ENCODE measurements at places on chromosomes 6 and 20.

- no peak for DNase-seq
These were observed 255.5 kb downstream of the TAF4 start for GRCh38 chr20:61810066-61810737.

DNA sequence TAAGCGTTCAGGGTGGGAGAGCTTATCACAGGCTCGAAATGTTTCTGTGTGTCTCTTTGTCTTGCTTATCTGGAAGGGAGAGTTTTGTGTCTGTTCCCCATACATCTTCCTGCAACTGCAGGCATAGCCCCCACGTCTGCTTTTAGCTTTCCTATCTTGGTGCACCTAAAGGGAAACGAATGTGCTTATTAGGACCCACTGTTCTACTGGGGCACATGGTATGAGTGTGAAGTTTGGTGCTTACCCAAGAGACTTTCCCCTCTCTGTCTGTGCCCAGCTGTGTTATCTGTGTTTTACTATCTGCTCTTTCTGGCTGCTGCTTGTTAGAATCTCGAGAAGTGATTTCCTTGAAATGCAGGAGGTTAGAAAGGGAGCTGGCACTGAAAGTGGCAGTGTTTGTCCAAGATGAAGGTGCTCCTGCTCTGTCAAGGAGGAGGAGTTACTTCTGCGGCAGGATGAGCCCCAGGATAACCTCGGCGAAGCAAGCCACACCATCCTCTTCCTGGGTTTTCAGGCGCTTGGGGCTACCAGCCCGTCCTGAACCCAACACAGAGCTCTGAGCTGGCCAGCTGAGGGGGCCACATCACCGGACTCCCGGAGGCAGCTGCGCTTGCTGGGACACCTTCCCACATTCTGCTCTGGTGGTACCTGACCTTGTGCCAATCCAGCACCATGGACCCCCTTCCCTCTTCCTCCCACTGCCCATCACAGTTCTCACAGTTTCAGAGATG lies 23.4 kb downstream of the DYNLT1 start:
- no peak for DNase-seq

DNA sequence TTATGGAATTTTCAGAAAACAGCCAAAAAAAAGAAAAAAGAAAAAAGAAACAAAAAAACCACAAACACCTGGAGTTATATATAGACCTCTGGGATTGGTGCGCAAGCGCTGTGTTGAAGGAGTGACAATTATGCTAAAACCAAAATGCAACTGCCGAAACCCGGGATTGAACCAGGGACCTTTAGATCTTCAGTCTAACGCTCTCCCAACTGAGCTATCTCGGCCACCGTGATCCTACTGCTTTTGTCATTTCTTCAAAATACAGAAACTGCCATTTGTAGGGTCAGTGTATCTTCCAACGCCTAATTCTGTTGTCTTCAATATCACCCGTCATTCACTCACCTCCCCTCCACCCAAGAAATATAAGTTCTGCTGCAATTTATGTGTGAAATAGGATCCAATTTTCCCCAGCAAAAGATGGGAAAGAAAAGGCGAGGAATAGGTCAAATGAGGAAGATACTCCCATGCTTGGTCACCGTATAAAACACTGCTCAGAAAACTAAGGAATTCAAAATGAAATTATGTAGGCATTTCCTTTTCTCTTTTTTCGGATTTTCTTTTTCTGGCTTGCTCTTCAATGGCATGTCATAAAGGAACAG lies 116.0 kb downstream of the TRIM27 start:
- DNase-seq = no peak

- DNase-seq = no peak
These were observed 931.1 kb downstream of the C6orf118 start for GRCh38 chr6:164378330-164378729.

GRCh38 chr20:48025661-48026060 lies 240.4 kb upstream of the SULF2 start:
- DNase-seq = no peak

GRCh38 chr6:88494401-88495140 lies 328.4 kb upstream of the CNR1 start:
- DNase-seq = no peak

- no peak for DNase-seq
These were observed 71.7 kb upstream of the GTSF1L start for GRCh38 chr20:43798291-43799149.

GRCh38 chr6:115064680-115065079 lies 721.9 kb upstream of the HS3ST5 start:
- DNase-seq = no peak

DNA sequence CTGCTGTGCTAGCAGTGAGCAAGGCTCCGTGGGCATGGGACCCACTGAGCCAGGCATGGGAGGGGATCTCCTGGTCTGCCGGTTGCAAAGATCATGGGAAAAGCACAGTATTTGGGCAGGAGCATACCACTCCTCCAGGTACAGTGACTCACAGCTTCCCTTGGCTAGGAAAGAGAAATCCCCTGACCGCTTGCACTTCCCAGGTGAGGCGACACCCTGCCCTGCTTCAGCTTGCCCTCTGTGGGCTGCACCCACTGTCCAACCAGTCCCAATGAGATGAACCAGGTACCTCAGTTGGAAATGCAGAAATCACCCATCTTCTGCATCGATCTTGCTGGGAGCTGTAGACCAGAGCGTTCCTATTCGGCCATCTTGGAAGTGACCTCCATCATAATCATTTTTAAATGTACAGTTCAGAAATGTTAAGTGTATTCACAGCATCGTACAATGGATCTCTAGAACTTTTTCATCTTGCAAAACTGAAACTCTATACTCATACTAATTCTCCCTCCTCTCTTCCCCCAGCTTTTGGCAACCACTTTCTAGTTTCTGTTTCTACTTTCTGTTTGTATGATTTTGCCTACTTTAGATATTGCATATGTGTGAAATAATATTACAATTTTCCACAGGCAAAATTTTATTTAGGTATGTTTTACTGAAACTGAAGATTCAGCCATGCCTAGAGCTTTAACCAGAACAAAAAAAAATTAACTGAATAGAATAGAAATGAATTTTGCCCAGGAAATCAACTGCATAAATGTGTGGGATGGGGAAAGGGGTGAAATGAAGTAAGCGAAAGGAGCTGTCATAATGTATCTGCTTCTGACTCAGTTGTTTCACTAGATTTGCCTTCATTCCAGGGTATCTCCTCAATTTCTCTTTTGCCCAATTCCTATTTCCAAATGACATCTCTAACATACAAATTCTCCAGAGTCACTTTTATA lies 100.0 kb downstream of the RWDD2A start:
- no peak for DNase-seq

DNA sequence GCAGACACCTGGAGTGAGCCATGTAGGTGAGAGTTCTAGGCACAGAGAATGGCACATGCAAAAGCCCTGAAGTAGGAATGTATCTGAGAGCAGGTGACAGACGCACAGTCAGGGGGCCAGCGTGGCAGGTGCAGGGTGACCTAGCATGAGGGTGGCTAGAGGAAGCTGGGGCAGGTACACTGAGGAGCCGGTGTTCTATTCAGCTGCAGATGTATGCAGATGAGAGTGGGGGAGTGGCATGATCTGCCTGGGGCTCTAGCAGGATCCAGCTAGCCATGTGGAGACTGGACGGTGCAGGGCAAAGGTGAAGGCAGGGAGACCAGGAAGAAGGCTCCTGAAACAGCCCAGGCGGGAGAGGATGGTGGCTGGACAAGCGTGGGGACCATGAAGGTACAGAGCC lies 10.7 kb downstream of the PEDS1 start:
- no peak for DNase-seq

DNA sequence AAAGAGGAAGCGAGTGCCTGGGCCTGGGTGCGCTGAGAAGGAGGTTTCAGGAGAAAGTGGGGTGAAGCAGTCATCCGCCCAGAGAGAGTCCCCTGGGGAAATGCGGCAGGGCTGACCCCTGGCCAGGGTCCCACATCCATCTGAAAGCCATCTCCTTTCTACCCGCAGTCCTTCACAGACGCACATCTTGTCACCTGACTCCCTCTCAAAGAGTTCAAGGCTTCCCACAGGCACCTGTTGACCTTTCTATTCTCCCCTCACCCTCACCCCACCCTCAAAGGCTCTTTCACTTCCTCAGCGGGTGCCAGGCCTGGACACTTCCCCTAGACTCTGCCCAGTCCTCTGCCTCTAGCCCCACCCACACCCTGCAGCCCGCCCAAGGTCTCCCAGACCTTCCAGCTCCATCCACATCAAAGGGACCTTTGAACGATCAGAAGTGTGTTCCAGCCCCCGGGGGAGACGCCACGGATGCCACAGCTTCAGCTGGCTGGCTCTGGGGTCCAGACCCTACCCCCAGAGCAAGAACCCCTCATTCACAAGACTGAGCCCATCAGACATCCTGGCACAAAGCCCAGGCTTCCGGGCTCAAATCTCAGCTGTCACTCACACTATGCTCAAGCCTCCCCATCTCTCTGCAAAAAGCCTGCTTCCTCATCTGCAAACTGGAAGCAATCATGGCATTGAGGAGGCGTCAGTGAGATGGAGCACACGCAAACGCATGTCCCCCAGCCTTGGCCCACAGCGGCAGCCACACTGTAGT lies 2.1 kb downstream of the CTSZ start:
- peak; percentile 45 for DNase-seq

DNA sequence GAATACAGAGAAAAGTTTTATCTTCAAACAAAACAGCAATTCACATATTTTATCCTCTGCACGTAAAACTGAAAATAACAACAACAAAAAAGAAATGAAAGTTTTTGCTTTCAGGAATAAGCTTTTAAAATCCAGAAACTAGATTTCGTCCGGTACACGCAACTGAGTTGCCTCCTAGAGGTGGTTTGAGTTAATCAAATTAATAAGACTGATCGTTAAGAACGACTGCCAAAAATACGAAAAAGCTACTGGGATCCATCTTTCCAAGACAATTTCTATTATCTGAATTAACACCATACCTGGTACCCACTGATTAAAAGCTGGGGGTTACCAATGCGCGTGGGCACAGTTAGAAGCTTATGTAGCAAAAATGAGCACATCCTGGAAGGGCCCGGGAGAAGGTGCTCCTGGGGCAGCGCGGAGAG lies 669 bp downstream of the PDCD2 start:
- no peak for DNase-seq

- DNase-seq = no peak
These were observed 135.8 kb upstream of the CENPW start for GRCh38 chr6:126204126-126204525.

DNA sequence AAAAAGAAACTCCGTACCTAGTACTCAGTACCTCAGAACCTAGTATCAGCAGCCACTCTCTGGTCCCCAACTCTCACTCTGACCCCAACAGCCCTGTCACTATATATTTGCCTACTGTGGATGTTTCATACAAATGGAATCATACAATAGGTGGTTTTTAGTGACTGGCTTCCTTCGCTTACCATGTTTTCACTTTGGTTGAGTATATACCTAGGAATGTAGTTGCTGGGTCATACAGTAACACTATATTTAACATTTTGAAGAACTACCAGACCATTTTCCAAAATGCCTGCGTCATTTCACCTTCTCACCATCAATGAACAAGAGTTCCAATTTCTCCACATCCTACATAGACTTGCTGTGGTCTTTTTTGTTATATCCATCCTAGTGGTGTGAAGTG lies 283.2 kb downstream of the GMDS start:
- no peak for DNase-seq

GRCh38 chr6:65787787-65788186 lies 80.8 kb upstream of the EYS start:
- DNase-seq = no peak

DNA sequence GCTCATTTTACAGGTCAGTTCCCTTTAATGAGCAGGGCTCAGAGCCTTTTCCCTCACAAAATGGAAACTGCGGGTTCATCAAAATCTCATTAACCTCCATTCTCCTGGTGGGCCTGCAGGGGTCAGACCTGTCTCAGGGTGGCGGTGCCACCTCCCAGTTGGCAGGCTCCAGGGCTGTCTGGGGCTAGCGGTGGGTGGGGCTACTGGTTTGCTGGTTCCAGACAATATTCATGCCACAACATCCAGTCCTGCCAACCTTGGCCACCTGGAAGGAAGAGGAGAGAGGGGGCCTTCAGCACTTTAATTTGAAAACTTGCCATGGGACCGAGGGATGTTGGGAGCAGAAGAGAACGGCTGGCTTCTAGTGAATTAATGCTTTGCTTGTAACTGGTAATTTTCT lies 41.9 kb upstream of the CTNNBL1 start:
- no peak for DNase-seq

DNA sequence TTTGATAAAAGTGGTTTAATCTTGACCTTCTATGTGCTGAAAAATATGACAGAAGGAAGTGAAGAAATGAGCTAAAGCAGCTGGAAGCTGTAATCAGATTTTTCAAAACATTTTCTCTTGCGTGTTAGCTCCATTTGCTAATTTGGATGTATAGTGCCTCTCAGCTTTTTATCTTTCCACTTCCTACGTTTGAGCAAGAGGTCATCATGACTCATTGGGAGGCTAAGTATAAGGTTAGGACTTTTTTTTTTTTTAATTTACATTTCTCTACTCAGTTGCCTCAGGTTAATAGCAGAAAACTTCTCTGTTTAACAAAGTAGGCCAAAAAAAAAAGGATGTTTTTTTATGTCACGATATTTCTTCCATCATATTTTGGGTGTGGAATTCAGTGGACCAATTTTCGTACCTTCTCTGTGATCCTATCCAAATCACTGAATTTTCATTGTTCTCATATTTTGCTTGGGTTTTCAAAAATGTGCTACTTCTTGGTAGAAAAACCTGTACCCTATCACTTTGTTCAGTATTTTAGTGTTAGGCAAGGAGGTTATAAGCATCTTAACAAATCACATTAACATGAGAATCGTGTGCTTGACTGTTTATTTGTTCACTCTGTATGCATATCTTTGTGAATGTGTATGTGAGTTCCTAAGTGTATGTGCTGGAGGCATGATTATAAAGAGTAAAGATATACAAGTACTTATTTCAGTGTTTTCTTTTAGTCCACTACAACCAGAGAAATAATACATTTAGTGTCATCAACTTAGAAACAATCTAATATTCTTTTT lies 1028.3 kb upstream of the EYS start:
- no peak for DNase-seq

DNA sequence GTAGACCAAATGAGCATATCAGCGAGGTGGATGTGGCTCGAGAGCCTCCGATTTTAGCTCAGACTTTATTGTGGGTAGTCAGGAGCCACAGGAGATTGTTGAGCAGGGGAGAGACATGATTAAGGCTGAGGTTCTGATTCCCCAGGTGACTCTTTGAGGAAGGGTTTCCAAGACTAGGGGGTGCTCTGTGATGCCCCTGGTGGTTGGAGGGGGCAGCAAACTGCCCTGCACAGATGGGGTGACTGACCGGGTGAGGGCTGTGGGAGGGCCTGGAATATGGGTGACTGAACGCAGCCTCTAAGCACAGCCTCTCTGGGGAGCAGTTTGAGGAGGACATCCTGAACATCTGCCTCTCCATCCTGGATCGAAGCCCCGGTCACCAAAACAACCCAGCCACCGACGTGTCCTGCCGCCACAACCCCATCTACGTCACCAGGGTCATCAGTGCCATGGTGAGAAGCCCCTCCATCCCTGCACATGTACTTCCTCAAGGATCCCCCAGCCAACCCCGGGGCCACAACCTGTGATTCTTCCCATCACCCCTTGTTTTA lies 17.0 kb downstream of the TGM6 start:
- no peak for DNase-seq

GRCh38 chr6:18161431-18161830 lies 6.2 kb downstream of the KDM1B start:
- no peak for DNase-seq

- DNase-seq = no peak
These were observed 137.9 kb upstream of the EXOC2 start for GRCh38 chr6:830667-831327.

- no peak for DNase-seq
These were observed 196.3 kb downstream of the EPM2A start for GRCh38 chr6:145538989-145539388.

GRCh38 chr20:19620446-19620845 lies 137.6 kb upstream of the RIN2 start:
- DNase-seq = no peak
